ACHN (cell line): ENCODE measurements at places on chromosomes 2 and 18.

- peak; percentile 92 for DNase-seq
Measured at GRCh38 chr18:45962461-45962860, 4.7 kb downstream of the EPG5 start.

DNA sequence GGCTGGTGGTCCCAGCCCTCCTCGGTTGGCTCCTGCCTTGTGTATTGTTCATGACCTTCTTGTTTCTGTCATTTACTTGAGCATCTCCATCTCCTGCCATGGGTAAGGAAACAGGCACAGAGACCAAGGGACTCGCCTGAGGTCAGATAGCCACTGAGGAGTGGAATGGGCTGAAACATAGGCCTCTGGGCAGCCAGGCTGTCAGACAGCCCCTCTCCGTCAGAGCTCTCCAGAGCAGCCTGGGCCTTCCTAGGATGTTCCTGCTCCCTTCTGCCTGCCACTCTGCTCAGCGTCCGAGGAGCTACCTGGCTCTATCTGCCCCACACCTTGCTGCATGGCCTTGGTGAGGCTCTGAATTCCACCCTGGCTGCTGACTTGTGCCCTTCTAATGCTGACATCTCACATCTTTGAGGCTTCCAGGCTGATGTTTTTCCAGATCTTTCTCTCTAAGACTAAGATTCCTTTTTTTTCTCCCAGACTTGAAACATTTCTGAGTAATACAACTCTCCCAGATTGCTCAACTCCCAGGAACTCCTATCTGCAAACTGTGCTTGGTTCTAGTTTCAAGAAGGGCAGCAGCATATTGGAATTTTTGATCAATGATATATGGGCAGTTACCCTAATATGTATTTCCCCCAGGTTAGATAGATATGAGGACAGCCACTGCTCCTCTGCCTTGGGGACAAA lies 67.7 kb downstream of the MCFD2 start:
- DNase-seq, result no peak

- DNase-seq, result no peak
Measured at GRCh38 chr2:217085543-217085942, 225.7 kb upstream of the TNP1 start.

DNA sequence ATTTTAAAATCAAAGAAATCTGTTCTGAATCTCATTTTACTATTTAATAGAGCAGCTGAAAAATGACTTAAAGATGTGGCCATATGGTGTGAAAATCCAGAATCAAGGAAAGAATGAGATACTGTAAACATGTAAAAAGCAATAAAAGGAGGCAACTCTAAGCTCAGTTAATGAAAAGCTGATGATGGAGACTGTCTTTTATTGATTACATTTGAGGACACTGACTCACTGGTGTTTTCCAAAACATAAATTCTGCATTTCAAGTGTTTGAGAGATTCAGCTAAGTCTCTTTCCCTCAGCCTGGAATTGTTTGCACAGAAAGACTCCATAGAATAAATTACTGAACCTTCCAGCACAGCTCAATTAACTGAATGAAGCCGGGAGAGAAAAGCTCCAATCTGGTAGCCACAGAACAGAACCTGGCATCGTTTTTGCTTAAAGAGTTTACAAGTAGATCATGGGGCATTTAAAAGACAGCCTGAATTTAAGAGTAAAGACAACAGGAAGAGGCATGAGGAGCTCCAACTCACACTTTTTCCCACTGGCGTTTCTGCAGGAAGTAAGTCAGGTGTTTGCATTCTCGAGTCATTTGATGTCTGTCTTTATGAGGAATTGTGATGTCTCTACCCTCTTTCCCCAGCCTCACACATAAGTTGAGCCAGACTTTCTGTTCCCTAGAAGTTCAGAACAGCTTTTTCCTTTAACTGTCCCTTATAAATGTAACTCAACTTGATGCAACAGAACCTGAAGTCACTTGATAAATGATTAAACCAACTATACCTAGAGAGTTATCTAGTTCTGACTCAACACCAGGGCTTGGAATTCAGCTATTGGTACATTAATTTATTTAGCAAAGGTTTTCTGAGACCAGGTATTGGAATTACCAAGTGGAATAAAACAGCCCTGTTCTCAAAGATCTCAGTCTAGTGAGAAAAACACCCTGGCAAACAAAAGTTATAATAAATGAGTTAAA lies 53.3 kb downstream of the FTCDNL1 start:
- no peak for DNase-seq

DNA sequence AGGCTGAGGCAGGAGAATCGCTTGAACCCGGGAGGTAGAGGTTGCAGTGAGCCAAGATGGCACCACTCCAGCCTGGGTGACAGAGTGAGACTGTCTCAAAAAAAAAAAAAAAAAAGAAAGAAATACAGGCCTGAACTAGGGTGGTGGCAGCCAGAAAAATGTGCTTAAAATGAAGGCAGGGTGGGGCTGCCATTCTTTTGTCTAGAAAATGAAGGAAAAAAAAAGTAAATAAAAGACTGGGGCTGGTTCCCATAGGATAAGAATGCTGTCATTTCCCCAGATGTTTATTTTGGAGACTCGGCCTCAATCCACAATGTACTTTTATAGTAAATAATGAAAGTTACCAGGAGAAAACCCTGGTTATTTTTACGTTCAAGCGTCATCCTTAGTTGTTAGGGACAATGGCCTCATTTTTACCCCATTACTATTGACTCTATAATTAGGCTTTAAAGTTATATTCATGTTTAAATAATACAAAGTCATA lies 58.9 kb downstream of the ATP8B1 start:
- no peak for DNase-seq

GRCh38 chr18:77547757-77548156 lies 298.1 kb downstream of the GALR1 start:
- no peak for DNase-seq

DNA sequence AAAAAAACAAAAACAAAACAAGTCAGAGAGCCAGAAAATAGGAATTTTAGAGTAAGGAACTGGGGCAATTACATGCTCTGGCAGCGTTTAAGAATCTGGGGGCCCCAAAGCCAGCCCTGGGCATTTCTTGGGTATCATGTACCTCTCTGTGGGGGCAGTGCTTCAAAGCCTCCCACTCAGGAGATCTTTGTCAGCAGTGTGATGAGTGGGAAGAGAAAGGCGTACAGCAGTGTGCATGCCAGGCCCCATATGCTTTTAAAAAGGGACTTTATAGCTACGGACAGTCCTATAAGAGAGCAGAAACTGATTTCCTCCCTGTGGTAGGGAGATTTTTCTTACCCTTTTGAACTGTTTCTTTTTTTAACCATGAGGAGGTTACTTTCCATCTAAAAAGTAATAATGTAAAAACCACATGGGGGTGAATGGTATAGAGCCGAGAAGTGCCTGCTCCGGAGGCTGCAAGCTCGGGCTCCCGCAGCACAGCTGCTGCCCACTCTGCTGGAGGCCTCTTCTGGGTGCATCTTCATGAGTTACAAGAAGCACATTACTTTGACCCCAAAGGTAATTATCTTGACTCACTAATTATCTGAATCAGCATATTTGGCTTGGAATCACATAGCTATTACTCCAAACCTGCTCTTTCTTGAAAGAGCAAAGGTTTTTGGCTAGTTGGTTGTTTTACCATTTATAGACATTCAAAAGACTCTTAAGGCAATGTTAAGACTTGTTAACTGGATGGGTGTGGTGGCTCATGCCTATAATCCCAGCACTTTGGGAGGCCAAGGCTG lies 46.4 kb downstream of the PROC start:
- DNase-seq, result no peak

GRCh38 chr2:8720741-8721140 lies 38.9 kb downstream of the ID2 start:
- no peak for DNase-seq

GRCh38 chr2:72271766-72272641 lies 124.3 kb upstream of the CYP26B1 start:
- DNase-seq, result no peak

DNA sequence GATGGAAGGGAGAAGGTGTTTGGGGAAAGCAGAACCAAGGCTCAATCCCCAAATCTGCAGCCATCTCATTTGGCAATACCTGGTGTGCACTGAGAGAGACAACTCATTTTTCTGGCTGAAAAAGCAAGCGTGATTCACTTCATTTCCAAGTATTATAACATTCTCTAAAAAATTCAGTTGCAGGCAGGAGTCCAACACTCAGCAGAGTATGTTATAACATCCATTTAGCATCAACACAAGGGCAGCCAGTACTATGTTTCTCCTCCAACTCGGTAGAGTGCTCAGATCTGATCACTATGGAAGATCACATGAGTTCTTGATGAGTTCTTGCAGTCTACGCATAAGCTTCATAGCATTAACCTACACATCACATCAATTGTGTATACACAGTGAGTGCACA lies 99.4 kb upstream of the PID1 start:
- no peak for DNase-seq

DNA sequence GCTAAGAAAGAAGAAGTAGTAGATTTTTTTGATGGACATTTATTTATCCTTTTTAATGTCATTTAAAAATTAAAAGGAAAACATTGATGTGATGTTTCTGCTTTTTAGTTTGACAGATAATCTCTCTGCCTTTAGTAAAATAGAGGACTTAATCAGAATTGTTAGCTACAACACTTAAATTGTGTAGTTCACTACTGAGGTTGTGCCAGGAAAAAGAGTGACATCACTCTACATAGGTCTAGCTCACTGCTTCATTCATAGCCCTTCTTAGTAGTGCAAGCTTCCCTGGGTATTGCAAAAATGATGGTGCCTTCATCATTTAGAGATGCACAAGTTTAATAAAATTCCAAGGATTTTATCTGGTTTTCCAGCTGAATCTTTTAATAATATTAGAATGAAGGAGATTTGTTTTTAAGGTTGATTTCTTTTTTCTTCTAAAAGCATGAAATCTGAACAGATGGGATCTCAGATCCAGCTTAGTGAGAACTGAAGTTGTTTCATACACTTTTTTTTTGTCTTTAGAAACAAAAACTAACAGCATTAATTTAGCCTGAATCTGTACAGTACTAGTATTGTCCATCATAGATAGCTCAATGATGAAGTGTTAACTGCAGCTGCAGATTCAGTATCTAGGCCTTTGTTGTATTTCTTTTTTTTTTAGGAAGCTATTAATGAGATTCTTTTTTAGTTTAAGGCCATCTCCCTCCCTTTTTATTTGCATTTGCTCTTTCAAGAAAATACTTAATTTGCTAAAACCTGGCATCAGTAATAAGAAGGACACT lies 20.6 kb upstream of the TMEFF2 start:
- no peak for DNase-seq

- no peak for DNase-seq
Measured at GRCh38 chr18:62402342-62402948, 77.3 kb downstream of the TNFRSF11A start.

GRCh38 chr2:25979001-25979400 lies 3.3 kb downstream of the KIF3C start:
- no peak for DNase-seq

DNA sequence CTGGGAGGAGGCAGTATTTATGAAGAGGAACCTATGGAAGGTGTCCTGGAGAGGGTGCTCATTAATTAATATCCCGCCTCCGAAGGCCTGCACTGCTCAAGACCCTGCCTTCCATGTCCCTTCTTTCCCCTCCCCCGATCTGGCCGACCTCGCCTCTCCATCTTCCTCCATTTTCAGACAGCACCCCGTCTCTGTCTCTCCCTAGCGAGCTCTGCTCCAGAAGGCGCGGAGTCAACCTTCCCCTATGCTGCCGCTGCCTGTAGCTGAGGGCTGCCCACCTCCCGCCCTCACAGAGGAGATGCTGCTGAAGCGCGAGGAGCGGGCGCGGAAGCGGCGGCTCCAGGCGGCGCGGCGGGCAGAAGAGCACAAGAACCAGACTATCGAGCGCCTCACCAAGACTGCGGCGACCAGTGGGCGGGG lies 1.1 kb upstream of the WBP1 start:
- DNase-seq, result no peak

DNA sequence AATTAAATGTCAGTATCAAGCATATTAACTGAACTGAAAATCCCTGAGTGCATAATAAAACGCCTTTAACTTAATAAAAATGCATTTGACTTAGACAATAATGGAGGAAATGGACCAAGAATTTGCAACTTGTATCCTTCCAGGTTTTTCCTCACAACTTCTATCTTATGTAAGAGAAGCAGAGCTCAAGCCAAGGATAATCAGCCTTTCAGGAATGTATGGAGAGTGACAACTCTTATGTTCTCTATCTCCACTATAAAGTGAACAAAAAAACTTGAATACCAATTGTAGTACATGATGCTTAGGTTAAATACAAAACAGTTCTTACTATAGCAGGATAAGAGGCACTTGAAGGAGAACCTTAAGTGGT lies 64.8 kb upstream of the CYP26B1 start:
- no peak for DNase-seq

DNA sequence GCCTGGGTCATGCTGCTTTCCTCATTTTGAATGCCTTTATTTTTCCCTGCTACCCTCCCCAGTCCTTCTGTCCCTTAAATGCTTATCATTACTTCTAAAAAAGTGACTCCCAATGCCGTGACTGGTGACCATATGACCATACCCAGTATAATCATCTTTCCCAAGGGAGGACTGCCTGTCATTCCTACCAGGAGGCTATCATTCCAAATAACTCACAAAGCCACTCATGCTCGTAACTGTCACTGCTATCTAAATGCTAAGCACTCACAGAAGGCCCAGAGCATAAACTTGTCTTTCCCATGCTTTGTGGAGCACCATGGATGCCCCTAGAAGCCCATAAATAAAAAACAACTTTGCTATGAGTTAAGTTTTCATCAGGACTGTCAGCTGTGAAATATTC lies 38.7 kb upstream of the CREB1 start:
- DNase-seq, result no peak
